Hematopoietic multipotent progenitor cell (in vitro differentiated cells): ENCODE measurements at places on chromosomes 5 and 9. TPM values are rescaled to one million over a fixed set of nuclear protein-coding genes. Genes with fewer than 3 reads are reported as not detected.

The NR2F1 gene
- not detected for total RNA-seq

The PCDHB11 gene
- total RNA-seq: 0.27 TPM

DNA sequence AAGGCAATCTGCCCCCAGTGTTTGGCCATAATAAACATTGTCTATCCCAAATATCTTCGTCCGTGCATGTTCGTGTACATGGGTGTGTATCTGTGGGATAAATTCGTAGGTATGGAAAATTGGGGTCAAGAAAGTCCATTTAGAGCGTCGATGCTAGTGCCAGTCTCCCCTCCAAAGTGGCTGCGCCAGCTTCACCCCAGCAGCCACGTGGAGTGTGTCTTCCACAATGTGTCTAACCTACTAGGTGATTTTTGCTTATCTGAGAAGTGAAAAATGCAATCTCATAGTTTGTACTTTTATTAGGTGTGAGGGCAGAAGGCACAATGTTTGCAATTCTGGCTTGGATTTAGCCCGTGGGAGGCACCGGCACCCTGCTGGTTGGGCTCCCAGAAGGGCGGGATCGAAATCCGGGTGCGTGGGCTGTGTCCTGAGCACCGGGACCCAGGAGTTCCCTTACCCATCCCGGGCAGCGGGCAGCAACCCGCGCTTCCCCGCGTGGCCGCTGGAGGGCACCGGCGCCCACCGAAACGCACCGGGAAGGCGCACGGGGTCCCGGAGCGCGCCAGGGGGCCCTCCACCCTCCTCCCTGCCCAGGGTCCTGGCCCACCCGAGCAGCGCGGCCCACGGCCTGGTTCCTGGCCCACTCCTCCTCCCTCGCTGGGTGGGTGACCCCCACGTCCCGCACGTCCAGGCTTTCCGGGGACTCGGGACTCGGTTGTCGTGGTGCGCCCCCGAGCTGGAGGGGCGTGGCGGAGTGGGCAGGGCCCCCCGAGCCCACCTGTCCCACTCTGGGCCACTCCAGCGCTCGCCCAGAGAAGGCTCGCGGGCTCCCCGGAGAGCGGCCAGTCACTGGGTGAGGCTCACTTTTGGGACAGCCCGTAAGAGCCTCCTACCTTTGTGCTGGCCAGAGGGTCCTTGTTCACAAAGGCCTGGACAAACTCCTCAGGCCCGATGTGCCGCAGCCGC is 55.4 kb upstream of the RNF130 start:
- DNase-seq: peak; percentile 37

- DNase-seq: no peak
Measured at GRCh38 chr9:125479846-125480615, 218.4 kb downstream of the GAPVD1 start.

DNA sequence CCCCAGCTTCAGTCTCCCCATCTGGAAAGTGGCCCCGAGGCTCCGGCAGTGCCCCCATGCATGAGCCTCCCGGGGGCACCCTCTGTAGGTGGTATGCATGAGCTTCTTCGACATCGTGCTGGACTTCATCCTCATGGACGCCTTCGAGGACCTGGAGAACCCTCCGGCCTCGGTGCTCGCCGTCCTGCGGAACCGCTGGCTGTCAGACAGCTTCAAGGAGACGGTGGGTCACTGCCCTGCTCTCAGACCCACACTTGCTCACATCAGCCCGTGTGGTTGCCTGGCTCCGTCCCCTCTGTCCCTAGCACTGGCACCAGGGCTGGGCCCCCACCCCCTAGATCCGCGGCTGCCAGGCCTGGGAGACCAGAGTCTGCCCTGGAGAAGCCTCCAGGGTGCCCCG is 12.8 kb upstream of the DOLPP1 start:
- DNase-seq: no peak

DNA sequence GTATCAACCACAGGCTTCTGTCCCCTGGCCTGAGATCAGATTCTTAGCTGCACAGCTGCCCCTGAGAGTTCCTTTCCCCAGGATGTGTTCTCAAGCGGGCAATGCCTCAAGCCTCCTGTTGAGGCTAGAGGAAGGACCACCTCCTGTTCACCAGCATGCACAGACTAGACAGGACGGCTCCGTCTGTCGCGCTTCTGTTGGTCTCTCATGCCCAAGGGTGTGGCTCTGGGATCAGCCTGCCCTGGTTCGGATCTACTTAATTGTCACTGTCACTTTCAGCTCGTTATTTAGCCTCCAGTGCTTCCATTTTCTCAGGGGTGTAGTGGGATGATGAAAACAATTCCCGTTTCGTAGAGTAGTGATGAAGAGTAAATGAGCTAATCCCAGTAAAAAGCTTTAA is 103.1 kb downstream of the KCNIP1 start:
- DNase-seq: no peak

- DNase-seq: no peak
Measured at GRCh38 chr9:4114569-4115505, 185.0 kb downstream of the GLIS3 start.

DNA sequence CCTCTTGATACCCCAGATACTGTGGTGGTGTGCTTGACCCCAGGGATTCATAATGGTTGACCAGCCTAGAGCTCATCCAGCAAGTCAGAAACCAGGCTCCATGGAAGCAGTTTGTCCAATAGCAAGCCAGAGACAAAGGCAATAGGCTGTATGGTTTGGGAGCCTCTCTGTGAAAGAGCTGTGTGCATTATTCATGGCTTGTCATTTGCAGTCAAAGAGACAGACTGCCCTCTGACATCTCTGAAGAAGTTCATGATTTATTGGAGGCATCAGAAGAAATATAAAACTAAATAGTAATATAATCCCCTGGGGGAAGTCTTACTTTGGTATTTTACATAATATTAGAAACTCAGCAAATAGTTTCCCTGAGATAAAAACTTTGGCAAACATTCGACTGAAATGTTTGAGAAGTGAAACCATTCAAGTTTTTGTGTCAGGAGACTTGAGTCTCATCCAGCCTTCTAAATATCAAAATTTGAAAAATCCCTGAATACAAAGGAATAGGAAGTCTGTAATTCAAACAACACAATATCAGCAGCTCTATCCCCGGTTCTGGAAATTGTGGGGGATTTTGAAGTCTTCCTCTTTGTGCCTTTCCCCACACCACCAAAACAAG is 250.3 kb downstream of the ZSWIM6 start:
- no peak for DNase-seq

DNA sequence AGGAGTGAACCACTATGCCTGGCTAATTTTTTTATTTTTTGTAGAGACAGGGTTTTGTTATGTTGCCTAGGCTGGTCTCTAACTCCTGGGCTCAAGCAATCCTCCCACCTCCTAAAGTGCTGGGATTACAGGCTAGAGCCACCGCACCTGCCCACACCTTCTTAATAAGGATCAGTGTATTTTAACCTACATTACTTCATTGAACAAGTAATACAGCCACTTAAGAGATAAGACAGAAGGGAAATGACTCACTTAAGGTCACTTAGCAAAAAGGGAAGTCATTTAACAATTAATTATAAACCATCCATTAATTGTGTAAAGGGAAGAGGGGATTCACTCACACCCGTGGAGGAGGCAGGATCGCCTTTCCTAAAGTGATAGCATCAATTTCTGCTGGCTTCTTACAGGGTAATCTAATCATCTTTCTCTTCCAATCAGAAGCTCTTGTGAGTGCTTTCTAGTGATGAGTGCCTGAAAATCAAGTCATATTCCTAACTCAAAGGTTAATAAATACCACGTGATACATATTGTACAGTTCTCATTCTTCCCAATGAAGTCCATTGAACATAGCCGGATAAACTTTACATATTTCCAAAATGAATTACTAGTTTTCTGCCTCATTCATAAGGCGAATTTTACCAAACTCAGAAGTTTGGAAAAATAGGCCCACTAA is 3.5 kb downstream of the FBXW11 start:
- DNase-seq: no peak
